ENCODE measurements at places on chromosomes 4 and X.

DNA sequence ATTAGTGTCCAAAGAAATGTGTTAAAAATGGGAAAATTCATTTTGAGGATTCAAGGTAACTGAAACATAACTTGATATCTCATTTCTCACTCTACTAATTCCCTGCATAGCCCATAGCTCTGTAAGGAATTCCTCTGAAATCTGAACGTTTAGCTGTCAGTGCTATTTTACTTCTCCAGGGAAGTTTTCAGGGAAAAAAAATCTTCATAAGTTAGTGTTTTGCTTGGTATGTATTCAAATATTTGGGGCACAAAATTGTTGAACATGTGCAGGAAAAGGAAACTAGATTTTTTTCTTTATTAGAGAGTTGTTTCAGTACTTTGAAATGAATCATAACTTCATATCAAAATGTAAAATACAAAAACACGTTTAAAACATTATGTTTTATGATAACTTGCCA, 891.4 kb downstream of the CENPC start:
- no peak for DNase-seq

GRCh38 chr4:48275247-48275646, 5.6 kb upstream of the TEC start:
- DNase-seq = peak; percentile 32

DNA sequence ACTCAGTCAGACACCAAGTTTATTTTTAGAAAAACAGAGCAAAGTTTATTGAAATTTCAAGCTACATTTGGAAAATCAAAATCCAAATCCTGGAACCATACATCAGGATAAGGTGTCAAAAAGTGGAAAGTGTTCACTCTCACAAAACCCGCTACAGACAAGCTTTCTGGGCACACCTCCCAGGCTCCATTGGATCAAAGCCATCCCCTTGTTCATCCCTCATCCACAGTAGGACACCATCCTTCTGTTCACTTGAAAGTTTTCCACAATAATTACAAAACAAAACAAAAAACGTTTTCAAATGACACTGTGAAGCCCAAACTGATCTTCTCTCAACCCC, 62.4 kb downstream of the TSC22D3 start:
- DNase-seq = no peak

DNA sequence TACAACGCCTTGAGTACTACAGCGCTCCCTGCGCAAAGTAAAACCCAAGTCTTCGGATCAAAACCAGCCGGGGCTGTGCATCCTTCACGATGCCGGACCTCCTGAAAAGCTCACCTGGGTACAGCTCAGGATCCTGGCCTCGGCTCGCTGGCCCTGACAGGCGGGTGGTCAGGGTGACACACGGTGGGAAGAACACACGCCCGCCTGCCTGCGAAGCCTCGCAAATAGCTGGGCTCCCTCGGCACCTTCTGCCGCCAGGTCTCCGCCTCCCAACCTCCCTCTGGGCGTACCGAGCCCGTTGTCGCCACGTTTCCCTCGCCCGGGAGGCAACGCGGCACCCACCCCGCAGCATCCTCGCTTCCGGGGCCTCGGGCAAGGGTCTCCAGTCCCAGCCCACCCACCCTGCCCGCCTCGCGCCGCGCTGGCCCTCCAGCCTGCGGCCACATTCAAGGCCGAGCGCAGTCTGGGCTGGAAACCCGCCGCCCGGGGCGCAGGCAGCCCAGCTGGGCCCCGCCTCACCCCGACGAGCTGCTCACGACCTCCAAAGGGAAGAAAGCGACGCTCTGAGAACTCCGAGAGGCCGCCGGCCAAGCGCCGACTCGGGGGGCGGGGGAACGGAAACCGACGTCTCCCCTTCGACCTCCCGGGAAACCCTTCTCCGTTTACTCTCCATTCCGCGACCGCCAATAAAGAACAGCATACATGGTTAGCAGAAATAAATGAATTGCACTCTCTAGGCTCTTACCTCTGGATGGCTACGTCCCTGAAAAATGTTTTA, 511 bp downstream of the PPM1K start:
- peak; percentile 44 for DNase-seq

DNA sequence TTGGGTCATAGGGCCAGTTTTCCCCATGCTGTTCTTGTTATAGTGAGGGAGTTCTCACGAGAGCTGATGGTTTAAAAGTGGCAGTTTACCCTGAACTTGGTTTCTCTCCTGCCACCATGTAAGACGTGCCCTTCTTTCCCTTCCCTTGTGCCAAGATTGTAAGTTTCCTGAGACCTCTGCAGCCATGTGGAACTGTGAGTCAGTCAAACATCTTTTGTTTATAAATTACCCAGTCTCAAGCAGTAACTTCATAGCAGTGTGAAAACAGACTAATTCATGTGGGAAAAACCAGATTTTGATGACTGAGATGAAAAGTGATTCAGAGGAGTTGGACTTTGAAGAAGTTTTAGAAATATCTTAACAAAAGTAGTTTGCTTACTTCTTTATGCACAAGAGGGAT, 101.4 kb downstream of the ARHGAP10 start:
- peak; percentile 38 for DNase-seq

DNA sequence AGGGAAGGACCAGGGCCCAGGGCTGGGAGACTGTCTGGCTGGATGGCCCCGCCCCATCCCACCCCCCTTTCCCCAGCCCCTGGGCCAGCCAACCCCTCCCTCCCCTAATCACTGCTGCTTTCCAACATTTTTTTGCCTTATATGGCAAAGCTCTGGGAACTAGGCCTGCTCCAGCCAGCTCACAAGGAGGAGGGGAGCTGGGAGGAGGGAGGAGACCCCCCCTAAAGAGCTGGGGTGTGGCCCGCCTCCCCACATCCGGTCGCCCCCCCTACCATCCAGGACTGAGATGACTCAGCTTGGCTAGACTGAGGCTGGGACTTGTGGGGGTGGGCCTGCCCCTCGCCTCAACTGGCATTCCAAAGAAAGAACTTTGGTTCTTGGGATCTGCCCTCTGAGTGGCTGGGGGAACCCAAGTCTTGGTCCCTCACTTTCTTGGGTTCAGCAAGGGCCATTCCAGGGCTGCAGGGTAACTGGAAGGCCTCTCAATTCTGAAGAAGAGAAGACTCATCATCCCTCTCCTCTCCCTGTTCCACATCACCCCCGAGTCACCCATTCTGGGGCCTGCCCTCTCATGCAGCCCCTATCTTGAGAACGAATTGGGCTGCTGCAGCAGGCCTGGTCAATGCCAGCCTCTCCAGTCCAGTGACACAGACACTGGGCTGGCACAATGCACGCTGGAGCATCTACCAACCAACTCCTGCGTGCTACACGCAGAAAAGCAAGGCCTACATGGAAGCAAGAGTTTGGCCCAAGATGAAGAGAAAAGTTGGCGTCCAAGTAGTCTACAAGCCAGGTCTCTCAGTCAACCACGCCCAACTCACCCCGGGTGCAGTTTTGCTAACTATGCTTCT, 4.8 kb downstream of the FLNA start:
- DNase-seq = peak; percentile 72

DNA sequence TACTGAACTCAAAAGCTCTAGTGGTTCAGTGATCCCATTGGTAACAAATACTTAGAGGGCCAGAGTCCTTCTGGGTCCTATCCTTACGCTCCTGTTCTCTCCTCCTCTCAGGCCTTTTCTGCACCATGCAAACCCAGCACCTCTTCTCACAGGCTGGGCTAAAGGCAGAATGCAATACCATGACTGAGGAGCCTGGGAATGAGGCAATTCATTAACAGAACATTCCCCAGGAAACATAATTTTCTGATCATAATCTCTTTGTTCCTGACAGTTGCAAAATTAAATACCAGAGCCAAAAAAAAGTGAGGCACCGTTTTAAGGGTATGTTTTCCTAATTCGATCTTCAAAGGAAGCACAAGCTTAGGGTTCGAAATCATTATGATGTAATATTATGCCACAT, 9.0 kb downstream of the SORBS2 start:
- DNase-seq = no peak

- DNase-seq = no peak
Observed at GRCh38 chrX:30610026-30610425, 32.5 kb upstream of the TASL start.

DNA sequence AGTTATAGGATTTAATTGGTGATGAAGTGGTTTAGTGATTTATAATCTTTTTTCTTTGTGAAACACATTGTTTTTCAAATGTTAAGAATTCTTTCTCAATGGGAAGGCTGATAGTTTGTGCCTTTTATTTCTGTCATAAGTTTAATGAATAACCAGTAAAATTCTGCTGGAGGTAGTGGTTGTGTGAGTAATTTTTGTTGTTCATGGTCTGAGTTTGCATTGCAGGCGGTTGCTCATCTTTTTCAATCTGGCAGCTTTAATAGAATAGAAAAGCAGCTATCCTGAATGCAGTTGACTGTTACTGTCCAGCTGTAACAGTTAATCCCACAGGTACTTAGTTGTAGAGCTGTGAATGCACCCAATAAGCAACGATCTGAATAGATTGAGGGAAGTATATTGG, 215.6 kb upstream of the AFF2 start:
- no peak for DNase-seq

DNA sequence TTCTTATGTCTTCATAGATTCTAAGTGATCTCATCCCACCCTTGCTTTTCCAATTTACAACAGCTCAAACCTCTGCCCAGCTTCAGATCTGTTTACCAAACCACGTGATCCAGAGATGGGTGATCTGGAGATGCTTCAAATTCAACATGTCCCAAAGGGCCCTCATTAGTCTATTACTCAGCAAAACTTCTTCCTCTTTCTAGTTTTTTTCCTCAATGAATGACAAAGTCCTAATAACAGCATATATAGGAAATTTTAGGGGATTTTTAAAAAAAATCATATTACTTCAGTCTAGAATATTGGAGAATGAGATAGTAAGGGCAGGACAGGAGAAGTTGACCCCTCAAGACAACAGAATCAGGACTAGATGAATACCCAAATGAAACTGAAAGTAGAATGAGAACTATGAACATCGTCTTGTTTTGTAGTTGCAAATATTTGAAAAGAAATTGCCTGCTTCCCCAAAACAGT, 127.1 kb downstream of the CFAP299 start:
- peak; percentile 23 for DNase-seq

- no peak for DNase-seq
Observed at GRCh38 chr4:22744478-22745062, 51.8 kb downstream of the GBA3 start.

All from CD14-positive monocyte (primary cell).